ENCODE measurements at places on chromosomes 7 and 10.

DNA sequence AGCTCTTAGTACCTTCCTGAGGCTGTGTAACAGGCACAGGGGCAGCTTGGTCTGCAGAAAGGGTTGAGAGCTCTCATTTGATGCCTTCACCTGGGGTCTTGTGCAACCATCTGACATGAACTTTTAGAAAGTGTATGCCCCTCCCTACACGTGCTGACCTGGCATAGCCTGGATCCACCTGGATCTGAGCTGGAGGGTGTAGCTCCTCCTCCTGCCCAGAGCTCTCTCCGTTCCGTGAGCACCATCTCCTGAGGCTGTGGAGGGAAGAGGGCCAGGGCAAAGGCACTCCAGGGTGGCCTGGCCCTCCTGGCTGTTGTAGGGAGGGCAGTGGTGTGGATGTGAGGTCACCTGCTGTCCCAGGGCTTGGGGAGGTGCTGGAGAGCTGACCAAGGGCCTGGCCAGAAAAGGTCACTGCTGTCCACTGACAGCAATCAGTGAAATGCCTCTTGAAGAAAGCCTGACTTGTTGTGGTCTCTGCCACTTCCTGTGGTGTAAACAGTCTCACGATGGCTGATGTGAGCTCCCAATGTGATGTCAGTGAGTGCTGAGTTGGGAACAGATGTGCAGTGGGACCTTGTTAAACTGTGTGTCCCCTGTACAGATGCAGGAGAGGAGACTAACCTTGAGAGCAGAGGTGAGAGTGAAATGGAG, 23.0 kb downstream of the AMZ1 start:
- DNase-seq: peak; percentile 29

GRCh38 chr7:22900784-22901183, 78.1 kb upstream of the TOMM7 start:
- DNase-seq: no peak

DNA sequence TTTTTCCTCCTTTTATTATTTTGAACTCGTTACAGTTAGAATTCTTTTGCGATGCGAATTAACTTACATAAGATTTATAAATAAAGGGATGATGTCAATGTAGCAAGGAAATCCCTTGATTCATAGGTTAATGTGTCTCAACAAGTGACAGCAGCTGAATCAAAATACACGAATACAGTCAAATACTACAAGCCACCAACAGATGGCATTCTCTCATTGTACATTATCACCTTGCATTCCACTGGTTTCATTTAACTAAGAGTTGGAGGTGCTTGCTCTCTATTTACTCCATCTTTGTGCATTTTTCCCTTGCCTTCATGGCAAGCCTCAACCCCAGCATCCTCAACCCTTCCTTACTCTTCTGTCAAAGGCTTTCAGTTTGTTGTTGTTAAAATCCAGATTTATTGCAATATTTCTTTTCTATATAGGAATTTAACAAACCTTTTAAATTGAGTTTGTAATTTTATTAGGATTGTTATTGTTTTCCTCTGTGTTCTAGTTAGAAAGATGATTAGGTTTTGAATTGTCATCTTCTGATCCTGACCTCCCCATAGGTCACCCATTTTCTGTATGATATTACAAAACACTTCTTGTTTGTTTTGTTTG, 78.3 kb downstream of the SLC25A40 start:
- no peak for DNase-seq

DNA sequence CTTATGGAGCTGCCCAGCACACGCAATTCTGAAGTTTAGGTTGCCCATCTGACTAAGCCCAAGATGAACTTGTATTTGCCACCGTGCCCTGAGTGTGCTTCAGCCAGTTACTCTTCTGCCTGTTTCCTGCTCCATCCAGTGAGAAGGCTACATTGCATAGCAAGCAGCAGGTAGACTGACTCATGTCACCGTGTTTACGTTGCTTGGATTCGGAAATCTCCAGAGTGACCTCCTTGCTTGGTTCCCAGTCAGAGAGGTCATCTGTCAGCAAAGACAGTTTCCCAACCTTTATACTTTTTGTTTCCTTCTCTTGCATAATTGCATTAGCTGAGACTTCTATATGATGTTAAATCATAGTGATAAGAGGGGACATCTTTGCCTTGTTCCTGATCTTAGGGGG, 30.9 kb downstream of the NACAD start:
- no peak for DNase-seq

DNA sequence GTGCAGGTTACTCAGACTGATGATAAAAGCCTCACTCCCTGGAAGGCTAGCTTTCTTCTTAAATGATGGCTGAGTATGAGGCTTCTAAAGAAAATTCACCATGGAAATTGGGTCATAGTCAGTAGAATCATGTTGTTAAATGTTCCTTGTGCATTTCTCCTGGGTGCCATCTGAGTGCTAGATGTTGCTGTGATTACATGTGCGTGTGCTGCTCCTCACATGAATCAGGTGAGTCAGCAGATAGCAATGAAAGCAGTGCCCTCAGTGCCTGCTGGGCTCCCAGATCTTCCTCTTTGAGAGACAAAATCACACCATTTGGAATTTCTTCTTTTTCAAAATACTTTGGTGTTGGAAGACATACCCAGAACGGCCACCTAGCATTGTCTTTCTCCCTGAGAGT, 331.7 kb downstream of the XPNPEP1 start:
- no peak for DNase-seq

GRCh38 chr7:93921607-93922566, at the start of gene GNG11:
Gene GNG11 (plus strand): TSS chr7:93921735. CDS start chr7:93922138, 403 bp downstream.
- no peak for DNase-seq
